Right renal pelvis (tissue), 4 donors: ENCODE measurements at places on chromosomes 7 and 10. TPM values are rescaled to one million over a fixed set of nuclear protein-coding genes. Genes with fewer than 3 reads are reported as not detected.

DNA sequence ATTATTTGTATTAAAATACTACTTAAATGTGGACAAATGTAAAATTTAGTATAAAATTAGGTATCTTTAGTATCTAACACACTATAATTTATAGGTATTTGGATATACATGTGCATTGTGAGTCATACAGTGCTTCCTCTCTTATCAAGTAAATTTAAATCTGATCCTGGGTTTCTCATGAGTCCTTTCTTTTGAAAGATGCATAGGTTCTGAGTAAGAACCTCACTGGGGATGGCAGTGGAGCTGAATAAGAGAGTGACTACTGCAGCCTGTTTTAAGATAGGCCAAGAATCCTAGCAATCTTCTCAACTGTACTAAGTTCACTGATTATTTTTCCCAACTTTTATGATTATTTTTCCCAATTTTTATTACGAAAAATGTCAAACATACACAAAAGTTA, 16.2 kb downstream of the CEP55 start:
- no peak for DNase-seq

Gene FAM171A1
- 92.5 TPM for polyA plus RNA-seq

- DNase-seq: no peak
Observed at GRCh38 chr10:7192831-7193361, 217.9 kb downstream of the SFMBT2 start.

Gene FAM20C
- 72.7 TPM for polyA plus RNA-seq

GRCh38 chr10:78875331-78875877, 193.4 kb upstream of the ZMIZ1 start:
- DNase-seq: no peak

Gene AKR1B15
- polyA plus RNA-seq: not detected

DNA sequence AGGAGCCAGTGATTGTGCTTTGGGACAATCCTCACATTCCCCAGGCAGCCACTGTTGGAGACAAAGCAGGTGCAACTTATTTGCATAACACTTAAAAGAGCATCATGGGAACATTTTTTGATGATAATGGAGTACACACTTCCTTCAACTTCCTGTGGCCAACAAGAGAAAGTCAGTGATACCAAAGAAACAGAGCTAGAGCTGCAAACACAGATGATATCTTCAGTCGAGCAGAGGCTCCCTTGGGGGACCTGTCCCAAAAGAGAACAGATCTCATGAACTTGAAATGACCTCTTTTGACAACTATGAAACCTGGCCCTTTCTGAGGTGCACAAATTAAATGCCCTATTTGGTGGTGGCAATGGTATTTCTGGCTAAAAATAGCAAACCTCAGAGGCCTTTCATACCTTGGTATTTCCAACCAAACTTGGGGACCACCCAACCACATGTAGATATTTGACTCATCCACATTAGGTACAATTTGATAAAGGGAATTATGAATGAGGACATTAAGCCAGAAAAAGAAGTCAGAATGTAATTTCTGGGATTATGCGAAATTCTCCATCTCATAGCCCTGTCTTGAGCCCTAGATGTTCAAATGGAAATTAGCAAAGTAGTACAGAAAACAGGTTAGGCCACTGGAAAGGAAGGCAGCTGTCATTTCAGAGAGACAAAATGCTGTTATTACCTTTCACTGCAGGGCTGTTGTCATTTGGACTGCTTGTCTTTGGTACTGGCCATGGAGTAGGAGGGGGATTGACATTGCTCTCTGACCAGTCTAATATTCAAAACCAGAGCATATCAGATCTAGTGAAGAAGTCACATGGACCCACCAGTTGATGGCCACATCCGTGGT, 146.2 kb downstream of the ICA1 start:
- no peak for DNase-seq

DNA sequence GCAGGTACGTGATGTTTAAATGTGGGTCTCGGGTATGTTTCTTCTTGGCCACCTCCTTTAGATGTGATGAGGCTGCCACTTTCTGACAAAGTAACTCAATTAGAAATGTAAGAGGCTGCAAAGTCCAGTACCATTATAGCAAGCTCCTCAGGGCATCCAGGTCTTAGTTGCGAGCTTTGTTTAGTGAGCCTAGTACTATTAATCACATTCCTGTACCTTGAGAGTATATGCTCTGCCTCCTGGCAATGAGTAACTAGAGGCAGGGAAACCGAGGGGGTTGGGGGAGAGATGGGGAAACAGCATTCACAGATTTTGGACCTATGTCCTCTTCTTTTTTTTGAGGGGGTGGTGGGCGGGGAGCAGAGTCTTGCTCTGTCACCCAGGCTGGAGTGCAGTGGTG, 131.8 kb downstream of the GFRA1 start:
- no peak for DNase-seq

- DNase-seq: no peak
Observed at GRCh38 chr7:81155654-81156373, 237.0 kb upstream of the SEMA3C start.

Gene AKR1D1
- 0.07 TPM for polyA plus RNA-seq

DNA sequence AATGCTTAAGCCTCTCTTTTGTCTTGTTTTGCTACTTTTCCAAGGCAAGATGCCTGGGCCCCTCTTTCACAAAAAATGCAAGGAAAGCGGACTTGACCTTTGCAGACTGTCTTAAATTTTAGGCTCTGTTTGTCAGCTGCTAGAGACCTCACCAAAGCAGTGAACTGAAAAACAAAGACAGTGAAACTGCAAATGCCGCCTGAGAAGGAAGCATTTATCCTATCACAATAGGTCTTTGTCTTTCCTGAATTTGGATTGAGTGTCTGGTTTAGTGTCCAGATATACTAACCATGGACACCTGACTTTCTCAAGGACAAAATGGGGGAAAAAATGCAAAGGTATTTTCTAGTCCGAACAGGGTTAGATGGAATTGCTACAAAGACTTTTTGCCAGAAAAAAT, 256.9 kb downstream of the INHBA start:
- DNase-seq: no peak

GRCh38 chr7:43479042-43479441, 103.9 kb upstream of the STK17A start:
- DNase-seq: no peak

DNA sequence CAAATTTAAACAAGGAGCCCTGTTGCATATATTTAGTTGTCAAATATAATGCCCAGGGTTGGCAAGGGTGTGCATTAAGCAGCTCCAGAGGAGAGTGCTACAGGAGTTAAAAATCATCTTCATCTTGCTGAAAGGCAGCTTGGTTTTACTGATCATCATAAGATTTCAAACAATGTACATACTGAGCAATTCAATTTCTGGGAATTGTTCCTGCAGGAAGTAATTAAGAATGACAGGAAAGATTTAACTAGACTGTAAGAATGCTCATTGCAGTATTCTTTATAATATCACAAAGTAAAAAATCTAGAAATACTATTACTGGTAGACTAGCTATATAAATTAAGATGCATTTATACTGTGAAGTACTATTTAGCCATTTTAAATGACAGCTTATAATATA, 153.6 kb downstream of the DYNC1I1 start:
- DNase-seq: no peak

GRCh38 chr10:132724446-132724845, 61.5 kb downstream of the NKX6-2 start:
- no peak for DNase-seq

Gene ABI1
- polyA plus RNA-seq: 71.9 TPM

- DNase-seq: no peak
Observed at GRCh38 chr7:7210475-7211237, 28.3 kb downstream of the C1GALT1 start.

Gene VPS26A
- 99.9 TPM for polyA plus RNA-seq

Gene GRID1
- polyA plus RNA-seq: 1.5 TPM

DNA sequence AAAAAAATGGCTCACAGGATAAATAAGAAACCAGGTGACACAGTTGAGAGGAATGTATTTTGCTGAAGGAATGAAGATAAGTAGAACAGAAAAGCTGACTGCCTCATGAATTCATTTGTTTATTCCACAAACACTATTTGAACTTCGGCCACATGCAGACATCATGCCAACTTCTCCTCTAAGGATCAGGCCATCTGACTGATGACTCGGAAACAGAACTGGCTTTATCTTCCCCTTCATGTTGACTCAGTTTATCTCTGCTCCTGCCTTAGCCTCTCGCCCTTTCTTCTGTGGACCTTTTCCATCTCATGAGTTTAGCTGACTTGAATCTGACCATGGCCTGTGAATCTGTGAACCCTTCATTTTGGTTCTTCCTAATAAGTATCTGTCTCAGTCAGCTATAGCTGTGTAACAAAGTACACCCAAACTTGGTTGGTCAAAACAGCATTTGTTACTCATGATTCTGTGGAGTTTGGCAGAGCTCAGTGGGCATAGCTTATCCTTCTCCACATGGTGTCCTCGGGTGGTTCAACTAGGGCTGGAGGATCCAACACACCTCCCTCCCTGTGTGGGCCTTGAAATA, 44.0 kb upstream of the GRID1 start:
- DNase-seq: no peak

Gene FAM185A
- polyA plus RNA-seq: 10.1 TPM

Gene MICU1
- polyA plus RNA-seq: 90.0 TPM

- DNase-seq: no peak
Observed at GRCh38 chr10:117476716-117477115, 65.8 kb upstream of the EMX2 start.

Gene ETV1
- 46.0 TPM for polyA plus RNA-seq

Gene NXPH1
- not detected for polyA plus RNA-seq

GRCh38 chr7:39613577-39613976, 9.8 kb upstream of the RALA start:
- no peak for DNase-seq

DNA sequence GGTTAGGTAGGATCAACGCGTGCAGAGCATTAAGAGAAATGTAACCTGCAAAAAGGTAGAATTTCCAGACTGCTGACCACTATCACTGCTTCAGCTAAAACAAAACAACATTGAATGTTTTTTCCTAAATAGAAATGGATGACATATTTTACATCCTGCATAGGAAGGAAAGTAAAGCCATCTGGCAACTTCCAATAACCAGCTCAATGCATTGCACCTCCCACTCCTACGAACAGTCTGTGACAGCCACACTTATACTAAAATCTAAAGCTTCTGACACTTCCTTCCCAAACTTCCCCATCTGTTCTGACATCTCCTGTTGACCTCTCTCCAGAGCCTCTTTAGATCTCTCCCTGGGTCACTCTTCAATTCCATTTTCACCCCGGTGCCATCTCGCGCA, 47.1 kb downstream of the NRCAM start:
- no peak for DNase-seq

DNA sequence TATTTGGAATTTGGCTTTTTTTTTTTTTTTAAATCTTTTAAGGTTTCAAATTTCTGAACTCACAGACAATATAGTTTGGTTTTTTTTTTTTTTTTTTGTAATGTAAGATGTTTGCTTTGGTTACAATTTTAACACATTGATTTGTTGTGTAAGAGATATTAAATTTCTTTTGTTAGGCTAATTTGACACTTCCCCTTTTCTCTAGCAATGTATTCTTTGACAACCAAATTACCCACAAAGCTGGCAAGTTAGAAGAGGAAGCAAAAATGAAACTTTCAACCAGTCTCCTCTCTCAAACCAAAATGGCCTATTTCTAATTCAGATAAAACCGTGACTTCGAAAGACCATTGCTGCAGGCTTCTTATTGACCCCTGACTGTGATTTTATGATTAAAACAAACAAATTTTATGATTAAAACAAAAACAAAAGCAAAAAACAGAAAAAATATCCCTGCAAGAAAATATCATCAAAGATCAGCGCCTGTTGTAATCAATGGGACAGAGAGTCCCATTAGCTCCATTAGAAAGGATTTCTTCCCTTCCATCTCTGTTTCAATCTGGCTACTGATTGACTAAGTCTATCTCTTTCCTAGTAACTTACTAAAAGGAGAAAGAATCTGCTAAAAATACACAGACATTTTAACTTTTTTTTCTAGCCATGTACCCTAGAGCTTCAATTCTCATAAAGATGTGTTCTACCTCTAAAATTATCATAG, 489.2 kb downstream of the MDFIC start:
- DNase-seq: no peak

Gene DNA2
- polyA plus RNA-seq: 12.7 TPM
